ENCODE measurements at places on chromosomes 6 and 20.

DNA sequence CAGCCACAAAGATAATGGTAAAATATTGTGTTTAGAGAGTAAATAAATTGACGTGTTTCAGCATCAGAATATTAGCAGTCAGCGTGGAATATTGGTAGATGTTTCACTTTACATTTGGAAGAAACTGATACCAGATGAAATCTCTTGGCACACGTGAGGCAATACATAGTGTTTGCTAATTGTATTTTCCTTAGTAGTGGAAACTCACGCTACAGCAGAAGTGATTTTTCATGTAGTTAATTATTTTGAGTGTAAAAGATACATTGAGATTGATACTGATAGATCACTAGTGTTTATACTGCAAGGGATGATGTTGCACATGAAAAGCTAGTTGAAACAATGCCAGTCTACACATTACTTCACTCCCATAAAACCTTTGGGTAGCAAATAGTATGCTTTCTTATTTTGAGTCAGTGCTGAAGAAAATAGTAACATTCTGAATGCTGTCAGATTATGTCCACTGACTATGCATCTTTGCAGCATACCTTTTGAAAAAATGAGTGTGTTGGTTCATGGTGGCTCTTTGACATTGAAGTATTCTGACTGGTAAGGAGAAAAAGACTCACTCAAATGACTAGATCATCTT, 59.3 kb downstream of the CD2AP start:
- no peak for DNase-seq

GRCh38 chr6:138331984-138332383, 45.7 kb upstream of the SMIM28 start:
- no peak for DNase-seq

- no peak for DNase-seq
Measured at GRCh38 chr20:21183722-21184121, 57.8 kb downstream of the KIZ start.

DNA sequence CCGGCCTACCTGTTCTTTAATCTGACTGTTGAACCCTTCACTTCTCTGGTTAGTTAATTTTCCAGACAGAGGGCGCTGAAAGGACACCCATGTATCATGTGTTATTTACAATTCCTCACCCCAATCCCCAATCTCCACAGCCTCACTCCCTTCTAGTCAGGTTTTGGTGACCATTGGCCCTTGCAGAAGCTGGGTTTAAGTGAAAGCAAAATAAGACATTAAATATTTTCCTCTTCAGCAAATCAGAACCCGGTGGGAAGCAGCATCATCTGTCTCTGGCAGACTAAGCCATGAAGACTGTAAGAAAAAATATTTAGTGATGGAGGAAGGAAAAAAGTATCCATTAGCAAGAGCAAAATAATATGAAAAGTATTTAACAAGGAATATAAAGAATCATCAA, 9.4 kb upstream of the HLA-DQA1 start:
- no peak for DNase-seq

DNA sequence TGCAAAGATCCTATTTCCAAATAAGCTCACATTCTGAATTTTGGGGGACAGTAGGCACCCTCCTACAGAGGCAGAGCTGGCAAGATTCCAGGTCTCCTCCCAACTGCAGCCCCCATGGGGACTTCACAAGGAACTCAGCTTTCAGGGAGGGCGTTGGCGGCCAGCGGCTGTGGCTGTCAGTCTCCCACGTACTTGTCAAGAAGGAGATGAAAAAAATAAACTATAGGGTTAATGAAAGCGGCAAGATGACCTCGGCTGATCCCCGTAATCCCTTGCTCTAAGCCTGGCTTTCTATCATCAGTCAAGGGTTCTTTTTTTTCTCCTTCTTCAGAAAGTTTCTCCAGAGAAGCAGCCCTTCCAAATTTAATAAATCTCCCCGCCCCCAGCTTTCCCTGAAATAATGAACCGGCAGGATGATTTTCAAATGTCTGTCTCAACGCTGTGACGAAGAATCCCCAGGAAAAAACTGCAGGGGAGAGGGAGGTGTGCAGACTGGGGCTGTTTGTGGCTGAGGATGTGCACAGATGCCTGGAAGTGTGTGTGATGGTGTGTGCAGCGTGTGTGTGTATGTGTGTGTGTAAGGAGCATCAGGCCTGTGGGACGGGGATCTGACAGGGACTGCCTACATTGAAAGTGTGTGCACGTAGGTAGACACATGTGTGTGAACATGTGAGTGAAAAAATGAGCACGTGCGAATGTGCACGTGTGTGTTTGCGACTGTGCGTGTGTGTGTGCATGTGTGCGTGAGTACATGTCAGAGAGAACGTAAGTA, 78.7 kb downstream of the SLC2A10 start:
- DNase-seq = no peak

DNA sequence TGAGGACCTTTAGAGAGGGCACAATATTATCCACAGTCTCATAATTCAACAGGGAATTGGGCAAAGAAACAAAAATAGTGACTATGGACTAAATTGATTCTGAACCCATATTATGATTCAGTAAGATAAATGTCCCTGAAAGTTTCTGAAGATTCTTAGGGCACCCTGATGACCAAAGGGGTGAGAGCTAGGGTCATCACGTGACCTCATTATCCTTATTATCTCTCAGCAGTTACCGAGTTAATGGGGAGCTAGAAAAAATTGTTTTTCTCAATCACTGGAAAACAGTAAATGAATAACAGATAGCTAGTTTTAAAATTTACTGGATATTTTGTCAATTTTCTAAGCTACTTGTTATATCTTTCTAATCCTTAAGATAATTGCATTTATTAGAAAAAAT, 639.5 kb downstream of the PRKN start:
- no peak for DNase-seq
